ENCODE measurements at places on chromosomes 1 and 21.

DNA sequence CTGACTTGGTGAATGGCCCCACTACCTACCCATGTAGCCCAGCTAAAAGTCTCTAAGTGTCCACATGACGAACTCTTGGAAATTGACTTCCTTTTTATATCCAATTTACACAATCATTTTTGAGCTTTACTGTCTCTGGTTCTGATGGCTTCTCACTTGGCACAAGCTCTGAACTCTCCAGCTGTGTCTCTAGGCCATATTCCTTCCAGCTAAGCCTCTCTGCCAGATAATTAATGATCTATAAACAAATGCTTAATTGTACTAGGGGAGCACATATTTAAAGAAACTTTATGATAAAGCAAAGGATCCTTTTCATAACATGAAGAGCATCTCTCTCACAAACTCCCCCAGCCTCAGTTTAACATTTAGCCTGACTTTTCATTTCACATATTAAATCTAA, 16.3 kb upstream of the BEND5 start:
- no peak for DNase-seq

GRCh38 chr1:15609631-15610030, 7.6 kb upstream of the DDI2 start:
- DNase-seq: no peak

DNA sequence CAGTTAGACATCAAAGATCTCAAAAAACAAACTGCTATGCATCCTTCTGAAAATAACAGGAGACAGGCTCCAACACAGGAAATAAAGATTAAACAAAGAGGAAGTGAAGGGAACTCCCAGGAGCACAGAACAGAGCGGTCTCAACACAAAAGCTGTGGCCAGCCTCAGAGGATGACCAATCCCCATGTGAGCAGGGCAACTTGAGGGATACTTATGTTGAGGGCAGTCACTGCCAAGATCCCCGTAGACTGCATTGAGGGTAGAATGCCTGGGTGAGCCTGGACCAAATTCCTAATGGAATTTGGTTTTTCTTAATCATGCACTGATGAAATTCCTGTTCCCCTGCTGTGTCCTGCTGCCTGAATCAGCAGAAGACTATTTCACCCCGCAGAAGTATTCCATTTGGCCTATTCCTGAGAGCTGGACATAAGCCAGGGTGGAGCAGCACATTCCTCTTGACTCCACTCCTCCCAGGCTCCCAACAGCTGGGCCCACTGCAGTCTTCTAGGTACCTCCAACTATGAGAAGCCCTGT, 49.0 kb downstream of the JAK1 start:
- no peak for DNase-seq

- DNase-seq: peak; percentile 40
These were observed 54.7 kb upstream of the MAN1A2 start for GRCh38 chr1:117312453-117313138.

GRCh38 chr1:220318673-220319072, 46.4 kb upstream of the RAB3GAP2 start:
- DNase-seq: no peak

- DNase-seq: no peak
These were observed 852 bp upstream of the RAVER2 start for GRCh38 chr1:64743954-64744491.

GRCh38 chr1:98034505-98034904, 113.7 kb upstream of the DPYD start:
- DNase-seq: no peak

- no peak for DNase-seq
These were observed 24.2 kb downstream of the ZBTB18 start for GRCh38 chr1:244075247-244075722.

- DNase-seq: no peak
These were observed 16.1 kb downstream of the COL6A1 start for GRCh38 chr21:45997495-45998275.

GRCh38 chr1:23867542-23867894, 572 bp downstream of the FUCA1 start:
- no peak for DNase-seq

DNA sequence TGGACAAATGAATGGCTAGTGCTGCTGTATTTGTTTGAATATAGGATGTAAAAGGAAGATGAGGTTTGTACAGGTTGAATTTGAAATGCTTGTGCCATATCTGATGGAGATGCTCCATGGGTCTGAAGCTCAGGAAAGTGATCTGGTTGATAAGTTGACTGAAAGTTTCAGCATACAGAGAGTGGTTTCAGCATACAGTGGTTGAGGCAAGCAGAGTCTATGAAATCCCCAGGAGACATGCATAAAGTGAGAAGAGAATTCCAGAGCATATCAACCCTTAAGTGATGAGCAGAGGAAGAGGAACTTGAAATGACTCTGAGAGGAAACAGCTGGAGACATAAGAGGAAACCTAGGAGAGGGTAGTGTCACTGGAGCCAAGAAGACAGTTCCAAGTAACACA, 21.7 kb downstream of the TCHHL1 start:
- no peak for DNase-seq

DNA sequence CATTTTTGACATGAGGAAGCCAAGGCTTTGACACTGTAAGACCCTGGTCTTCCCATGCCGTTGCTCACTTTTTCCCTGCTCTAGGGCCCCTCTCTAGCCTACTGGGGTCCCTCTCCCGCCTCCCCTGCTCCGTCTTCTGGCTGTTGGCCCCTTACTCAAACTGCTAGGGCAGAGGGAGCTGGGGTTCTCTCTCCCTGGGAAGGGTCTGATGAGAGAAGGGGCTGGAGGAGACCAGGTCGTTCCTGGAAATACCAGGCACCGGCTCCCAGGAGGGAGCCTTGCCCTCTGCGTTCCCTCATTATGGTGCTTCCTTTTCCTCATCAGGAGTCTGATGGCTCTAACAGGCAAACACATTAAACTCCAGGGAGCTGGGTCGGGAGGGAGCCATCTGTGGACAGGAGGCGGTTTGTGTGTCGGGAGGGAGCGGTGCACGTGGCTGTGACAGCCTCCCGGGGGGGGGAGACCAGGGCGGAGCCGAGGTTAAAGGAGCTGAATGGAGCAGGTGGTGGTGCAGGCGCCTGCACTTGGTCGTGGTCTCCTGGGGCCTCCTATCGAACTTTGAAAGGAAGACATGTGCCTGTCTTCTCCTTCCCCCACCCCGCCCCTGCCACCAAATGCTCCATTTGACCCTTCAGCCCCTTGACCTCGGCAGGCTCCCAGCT, 35.4 kb upstream of the LHX4 start:
- DNase-seq: no peak

- no peak for DNase-seq
These were observed 7.6 kb upstream of the GADD45A start for GRCh38 chr1:67677408-67677807.

Data from CD4-positive, alpha-beta T cell treated with Interleukin-15 for 4 hours (primary cell).